NCI-H187 treated with DMSO at 0.1 percent for 48 hours (cell line): ENCODE measurements at places on chromosomes 2 and 18.

GRCh38 chr2:9008951-9009664 lies 5.6 kb upstream of the MBOAT2 start:
- DNase-seq, result no peak

GRCh38 chr2:15069149-15069548 lies 436.6 kb downstream of the LRATD1 start:
- no peak for DNase-seq

- DNase-seq, result no peak
These were observed 52.2 kb downstream of the CDK15 start for GRCh38 chr2:201858281-201859184.

DNA sequence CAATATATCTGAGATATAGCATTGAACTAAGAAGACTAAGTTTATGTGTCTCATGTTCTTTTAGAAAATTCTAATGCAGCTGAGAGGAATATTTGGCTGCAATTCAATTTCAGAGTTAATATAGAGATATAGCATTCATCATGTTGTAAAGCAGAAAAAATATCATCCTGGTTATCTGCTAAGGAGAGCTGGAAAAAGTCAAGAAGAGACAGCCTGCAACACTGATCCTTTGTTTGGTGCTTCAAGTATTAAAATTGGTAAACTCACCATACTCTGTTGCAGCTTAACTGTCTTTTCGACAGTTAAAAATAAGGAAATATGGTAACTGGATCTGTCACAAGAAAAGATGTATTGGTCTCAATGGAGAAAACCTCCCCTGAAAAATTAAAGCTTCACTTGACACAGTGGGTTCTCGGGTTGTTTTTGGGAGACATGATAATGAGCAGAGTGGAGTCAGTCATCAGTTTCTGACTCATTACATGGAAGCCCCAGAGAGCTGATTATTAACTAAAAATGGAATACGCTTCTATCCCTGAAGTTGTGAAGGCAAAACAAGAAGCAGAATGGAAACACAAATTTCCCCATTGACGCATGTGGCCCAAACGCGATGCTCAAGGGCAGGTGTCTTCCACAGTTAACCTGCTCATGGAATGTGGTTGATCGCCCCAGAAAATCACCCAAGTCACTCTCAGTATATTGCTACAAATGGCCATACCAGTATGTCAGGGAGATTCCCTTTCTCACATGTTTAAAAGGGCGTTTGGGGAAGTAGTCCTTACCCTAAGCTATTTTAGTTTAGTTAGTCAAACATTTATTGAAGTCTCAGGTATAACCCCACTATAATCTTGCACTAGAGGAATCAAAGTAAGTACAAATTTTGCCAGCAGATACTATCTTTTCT lies 8.2 kb downstream of the BCL2 start:
- no peak for DNase-seq

GRCh38 chr18:3605954-3606443 lies 156.0 kb downstream of the TGIF1 start:
- DNase-seq, result no peak

DNA sequence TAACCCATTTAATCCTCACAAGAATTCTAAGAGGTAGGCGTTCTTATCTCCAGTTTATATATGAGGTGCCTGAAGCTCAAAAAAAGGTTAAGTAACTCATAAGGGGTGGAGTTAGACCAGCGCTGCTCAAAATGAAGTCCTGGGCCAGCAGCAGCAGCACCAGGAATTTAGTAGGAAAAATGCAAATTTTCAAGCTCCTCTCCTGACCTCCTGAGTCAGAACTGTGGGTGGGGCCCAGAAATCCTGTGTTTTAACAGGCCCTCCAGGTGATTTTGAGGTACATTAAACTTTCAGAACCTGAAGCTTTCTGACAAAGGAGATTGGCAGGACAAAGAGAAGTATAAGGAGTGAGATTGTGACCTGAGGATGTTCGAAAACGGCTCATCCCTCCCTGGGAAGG lies 66.0 kb upstream of the CCDC85A start:
- no peak for DNase-seq

GRCh38 chr18:36304723-36305122 lies 7.2 kb downstream of the FHOD3 start:
- DNase-seq, result no peak

DNA sequence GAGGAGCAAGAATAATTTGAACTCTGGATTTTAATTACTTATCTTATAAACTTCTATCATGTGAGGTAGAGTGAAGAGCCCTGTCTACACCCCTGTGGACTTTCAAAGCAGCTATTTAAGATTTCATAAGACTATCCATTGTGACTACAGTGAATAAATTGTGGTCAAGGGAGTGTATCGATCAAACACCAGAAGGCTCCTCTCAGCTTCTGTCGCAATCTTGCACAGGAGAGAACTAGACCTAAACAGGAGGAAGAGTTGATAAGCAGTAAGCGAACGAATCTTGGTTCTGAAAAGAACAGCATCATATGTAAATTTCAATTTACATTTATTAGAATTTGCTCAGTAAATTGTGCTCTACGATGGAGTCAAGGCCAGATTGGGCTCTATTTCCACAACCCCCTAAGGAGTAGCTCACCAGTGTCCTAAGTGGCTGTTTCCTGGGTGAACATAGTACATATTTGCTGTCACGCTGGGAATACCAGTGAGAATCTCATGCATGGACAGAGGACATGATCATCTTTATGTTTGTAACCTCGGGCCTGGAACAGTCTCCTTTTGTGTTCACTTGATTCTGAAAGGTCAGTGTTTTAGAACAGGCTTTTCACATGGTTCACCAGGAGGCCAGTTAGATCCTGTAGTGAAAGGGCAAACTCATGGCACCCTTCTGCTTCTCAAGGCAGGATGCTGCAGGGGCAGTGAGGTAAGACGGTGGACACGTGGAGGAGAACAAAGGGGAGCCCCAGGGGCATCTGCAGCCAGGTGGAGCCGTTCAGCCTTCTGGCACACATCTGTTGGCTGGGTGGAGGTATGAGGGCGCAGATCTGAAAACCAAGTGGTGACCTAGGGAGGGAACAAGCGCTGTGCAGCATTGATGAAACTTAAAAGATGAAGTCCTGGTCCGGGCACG lies 33.3 kb downstream of the NPAS2 start:
- no peak for DNase-seq

DNA sequence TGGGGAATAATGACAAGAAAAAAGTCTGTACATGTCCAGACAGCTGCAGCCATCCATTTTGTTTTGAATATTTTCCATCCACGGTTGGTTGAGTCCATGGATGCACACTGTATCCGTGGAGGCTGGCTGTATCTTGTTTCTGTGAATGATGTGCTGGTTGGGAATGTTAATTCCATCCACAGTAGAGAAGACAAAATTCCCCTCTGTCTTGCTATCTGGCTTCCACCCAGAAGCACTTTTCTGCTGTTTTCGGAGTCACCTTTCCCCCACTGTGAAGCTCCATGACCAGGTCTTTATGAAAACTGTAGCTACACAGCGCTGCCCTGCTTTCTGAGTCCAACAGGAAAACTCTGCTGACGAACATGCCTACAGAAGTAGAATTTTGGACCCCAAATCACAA lies 122.3 kb downstream of the HRH4 start:
- no peak for DNase-seq
